ENCODE measurements at places on chromosomes 1 and 21.

DNA sequence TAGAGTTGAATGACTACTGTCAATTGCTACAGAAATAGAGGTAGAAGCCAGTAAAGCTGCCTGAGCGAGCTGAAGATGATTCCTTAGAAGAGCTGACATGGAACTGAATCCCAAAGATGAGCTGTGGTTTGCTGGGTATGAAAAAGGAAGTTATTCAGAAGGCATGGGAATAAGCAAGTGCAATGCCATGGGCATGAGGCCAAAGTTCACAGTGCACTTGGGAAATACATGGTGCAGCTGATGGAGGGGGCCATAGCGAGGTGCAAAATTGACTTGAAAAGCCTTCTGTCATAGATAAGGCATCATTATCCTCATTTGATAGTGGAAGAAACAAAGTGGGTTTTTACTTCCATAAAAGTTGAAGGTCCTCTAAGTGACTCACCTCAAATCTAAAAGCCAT lies 88.6 kb downstream of the NEK7 start:
- DNase-seq: no peak

- DNase-seq: peak; percentile 37
These were observed 2.2 kb downstream of the NAV1 start for GRCh38 chr1:201540846-201541735.

DNA sequence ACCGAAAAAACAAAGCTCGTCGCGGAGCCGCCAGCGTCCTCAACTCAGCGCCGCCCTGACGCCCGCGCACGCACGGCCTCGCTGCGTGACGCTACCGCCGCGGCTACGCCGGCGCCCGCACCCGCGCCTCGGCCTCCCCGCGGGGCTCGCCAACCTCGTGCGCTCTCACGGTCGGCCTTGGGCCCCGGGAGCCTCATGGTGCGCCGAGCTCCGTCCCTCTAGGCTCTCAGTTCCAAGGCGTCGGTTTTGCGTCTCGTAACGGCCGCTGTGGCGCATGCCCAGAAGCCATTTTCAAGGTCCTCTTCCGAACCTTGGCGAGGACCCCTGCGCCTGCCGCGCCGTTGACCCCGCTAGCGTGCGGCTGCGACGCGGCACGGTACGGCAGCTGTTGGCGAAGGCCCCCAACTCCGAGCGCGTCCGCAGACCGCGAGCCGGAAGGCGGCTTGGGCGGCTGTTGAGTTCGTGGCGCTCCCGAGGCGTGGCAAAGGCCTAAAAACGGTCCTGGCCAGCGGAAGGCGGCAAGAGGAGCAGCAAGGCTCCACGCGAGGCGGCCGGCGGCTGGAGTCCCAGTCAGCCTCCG lies at the start of gene HENMT1:
TSS of gene HENMT1 (minus strand) at position 64 of the 580 bp plus-strand sequence. CDS start 1,209 bp downstream, outside the sequence.
- peak; percentile 93 for DNase-seq

- no peak for DNase-seq
These were observed 8.5 kb downstream of the C1orf141 start for GRCh38 chr1:67126111-67126746.

DNA sequence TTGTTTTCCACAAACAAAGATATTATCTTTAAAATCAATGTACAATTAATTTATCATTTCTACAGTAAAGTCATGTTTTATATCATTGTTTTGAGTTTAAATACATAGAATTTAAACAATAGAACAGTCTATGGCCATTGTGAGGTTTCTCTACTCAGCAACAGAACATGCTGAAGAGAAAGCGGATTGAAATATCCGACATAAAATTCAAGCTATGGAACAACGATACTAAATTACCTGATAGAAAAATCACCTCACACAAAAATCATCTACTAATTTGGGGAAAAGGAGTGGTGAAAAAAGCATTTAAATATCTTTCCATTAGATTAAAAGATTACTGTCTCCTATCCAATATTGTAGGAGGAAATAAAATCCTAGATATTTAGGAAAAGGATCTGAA lies 12.6 kb downstream of the CDKN2C start:
- DNase-seq: no peak

DNA sequence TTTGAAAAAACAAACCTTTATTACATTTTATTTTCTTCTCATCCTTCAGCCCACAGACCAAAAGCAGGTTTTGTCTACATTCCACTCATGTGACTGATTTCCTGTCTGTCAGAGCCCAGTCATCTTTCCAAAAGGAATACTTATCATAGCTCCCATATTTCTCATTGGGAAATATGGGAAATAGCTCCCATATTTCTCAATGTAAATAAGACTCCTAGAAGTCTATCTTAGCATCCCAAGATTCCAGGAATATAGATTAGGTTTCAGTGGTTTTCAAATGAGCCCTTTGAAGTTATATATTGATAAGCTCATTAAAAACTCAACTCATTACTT lies 19.1 kb upstream of the NRDC start:
- no peak for DNase-seq

DNA sequence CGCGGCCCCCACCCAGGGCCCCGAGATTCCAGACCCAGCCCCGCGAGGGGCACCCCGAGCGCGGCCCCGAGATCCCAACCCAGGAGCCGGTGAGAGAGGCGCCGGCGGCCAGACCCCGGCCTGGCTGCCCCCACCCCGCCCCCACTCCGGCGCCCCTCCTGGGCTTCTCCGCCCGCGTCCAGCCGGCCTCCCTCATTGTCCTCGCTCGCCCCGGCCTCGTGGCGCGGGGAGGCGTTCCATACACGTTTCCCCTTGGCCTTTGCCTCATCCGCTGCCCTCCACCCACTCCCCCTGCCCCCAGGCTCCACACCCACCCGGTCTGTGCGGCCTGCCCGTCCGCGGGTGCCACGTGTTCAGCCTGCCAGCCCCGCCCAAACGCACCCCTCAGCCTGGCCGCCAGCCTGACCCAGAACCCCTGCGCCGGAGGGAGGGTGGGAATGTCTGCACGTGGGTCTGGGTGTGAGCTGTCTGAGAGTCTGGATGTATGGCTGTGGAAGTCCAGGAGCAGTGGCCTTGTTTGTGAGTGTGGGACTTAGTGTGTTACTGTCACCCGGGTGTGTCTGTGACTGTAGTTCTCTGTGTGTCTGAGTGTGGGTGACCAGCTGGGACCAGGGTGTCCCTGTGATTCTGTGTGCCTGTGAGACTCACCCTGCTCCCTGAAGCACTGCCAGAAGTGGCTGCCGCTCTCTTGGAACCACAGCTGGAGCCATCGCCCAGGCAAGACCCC lies 681 bp downstream of the B4GALT2 start:
- DNase-seq: peak; percentile 89

- no peak for DNase-seq
These were observed 7.3 kb downstream of the RNU1-2 start for GRCh38 chr1:16903054-16903453.

DNA sequence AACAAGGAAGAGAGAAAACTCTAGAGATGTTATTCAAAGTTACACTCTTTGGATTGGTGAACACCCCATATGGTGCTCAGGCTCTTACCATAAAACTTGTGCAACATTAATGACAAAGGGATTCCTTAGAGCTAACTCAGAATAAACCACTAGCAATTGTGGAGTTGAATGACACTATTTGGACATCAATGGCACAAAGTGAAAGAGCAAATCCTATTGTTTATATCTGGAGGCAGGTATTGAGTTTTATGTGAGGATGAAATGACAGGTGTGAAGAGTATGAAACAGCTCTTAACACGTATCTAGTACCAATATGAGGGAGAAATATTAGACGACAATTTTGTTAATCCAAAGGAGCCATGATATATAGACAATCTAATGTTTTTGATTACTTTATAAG lies 584.9 kb upstream of the PBX1 start:
- no peak for DNase-seq

- DNase-seq: no peak
These were observed 442.3 kb downstream of the PLPP3 start for GRCh38 chr1:56137090-56137489.

GRCh38 chr1:201456499-201457309 lies 12.3 kb downstream of the PHLDA3 start:
- peak; percentile 80 for DNase-seq

- DNase-seq: no peak
These were observed 2.2 kb upstream of the LIX1L start for GRCh38 chr1:145959957-145960467.

DNA sequence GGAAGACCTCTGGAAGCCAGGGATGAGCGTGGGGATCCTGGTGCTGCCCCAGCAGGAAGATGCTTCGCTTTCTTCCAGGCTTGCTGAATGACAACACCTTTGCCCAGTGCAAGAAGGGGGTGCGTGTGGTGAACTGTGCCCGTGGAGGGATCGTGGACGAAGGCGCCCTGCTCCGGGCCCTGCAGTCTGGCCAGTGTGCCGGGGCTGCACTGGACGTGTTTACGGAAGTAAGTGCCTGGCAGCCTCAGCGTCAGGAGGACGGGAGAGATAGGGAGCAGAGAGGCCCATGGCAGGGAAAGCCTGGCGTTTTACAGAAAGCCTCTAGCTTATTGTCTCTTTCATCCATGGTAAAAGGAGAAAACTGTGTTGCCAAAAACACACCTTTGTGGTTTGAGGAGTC lies 23.5 kb downstream of the PHGDH start:
- no peak for DNase-seq

- DNase-seq: no peak
These were observed 125.7 kb upstream of the TMPRSS2 start for GRCh38 chr21:41633627-41634026.

GRCh38 chr1:96060621-96061020 lies 661.0 kb upstream of the PTBP2 start:
- no peak for DNase-seq

DNA sequence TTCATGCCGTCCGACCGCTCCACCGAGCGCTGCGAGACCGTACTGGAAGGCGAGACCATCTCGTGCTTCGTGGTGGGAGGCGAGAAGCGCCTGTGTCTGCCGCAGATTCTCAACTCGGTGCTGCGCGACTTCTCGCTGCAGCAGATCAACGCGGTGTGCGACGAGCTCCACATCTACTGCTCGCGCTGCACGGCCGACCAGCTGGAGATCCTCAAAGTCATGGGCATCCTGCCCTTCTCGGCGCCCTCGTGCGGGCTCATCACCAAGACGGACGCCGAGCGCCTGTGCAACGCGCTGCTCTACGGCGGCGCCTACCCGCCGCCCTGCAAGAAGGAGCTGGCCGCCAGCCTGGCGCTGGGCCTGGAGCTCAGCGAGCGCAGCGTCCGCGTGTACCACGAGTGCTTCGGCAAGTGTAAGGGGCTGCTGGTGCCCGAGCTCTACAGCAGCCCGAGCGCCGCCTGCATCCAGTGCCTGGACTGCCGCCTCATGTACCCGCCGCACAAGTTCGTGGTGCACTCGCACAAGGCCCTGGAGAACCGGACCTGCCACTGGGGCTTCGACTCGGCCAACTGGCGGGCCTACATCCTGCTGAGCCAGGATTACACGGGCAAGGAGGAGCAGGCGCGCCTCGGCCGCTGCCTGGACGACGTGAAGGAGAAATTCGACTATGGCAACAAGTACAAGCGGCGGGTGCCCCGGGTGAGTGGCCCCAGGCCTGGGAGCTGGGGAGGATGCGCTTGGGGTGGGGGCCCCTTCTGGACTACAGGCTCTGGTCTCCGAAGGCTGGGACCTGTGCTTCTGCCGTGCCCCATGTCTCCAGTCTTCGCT lies 1.1 kb downstream of the SKI start:
- no peak for DNase-seq

- no peak for DNase-seq
These were observed 200.6 kb downstream of the CRB1 start for GRCh38 chr1:197468543-197469175.

DNA sequence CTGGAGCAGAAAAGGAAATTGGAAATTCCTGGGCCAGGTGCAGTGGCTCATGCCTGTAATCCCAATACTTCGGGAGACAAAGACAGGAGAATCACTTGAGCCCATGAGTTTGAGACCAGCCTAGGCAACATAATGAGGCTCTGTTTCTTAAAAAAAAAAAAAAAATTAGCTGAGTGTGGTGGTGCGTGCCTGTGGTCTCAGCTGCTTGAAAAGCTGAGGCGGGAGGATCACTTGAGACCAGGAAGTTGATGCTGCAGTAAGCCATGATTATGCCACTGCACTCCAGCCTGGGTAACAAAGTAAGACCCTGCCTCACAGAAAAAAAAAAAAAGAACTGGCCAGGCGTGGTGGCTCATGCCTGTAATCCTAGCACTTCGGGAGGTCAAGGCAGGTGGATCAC lies 56.7 kb downstream of the SRSF11 start:
- no peak for DNase-seq

- DNase-seq: peak; percentile 16
These were observed 52.4 kb upstream of the PAX7 start for GRCh38 chr1:18578271-18578670.

- no peak for DNase-seq
These were observed 68.5 kb downstream of the HHAT start for GRCh38 chr1:210397252-210397651.

GRCh38 chr1:160767395-160768294 lies 28.3 kb upstream of the LY9 start:
- DNase-seq: peak; percentile 61

- peak; percentile 84 for DNase-seq
These were observed 100.6 kb downstream of the CRYAA start for GRCh38 chr21:43269440-43269839.

- no peak for DNase-seq
These were observed 184.4 kb downstream of the C1orf94 start for GRCh38 chr1:34361121-34361520.

- DNase-seq: no peak
These were observed 121.7 kb upstream of the COL6A1 start for GRCh38 chr21:45859762-45860357.

GRCh38 chr1:182170891-182171461 lies 109.5 kb upstream of the ZNF648 start:
- no peak for DNase-seq

DNA sequence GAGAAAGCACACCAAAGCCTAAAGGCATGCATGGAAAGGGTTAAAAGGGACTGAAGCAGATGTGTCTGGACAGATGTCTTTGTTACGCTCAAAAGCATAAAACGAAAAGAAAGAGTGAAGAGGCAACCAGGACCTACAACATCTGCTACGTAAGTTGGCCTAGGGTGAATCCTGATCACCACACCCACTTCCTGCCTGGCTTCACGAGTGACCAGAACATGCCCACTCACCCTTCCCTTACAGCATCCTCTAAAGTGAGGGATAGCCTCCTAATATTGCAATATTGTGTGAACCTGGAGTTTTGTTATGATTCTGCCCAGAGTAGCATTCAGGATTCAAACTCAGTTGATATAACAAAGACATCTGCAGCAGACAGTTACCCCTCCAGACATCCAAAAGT lies 10.6 kb upstream of the OLIG2 start:
- no peak for DNase-seq

GRCh38 chr21:41425954-41426675 lies at the start of gene MX1:
TSS of gene MX1 (plus strand) at chr21:41426239. CDS start at chr21:41432071, 5,832 bp downstream.
- peak; percentile 87 for DNase-seq

All from Karpas-422 (cell line).